DMS 273 treated with DMSO at 0.1 percent for 48 hours (cell line): ENCODE measurements at places on chromosomes 1 and 21.

DNA sequence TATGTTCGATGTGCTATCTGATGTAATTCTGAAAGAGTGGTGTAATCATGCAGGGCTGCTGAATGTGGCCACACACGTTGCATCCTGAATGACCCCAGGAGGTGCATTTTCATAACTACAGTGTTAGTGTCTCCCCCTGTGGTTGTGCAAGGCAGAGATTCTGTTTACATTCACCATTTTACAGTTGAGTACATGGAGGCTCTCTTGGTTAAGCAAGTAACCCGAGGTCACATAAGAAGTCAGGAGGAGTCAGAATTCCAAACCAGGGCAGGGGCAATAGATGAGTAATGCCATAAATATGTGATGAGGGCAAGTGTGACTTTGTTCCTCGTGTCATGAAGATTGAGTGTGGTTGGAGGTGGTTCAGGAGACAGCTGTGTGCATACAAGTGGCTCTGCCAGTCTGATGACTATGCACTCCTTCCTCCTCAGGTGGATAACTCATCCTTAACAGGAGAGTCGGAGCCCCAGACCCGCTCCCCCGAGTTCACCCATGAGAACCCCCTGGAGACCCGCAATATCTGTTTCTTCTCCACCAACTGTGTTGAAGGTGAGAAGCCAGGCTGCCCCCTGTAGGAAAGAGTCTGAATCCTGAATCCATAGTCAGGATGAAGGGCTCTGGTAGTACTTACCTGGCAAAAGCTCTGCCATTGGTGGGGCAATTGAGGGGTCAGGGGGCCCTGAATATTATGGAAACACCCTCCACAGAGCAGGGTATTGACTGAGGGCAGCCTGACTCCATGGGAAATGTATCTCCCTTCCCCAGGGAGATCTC, 9.3 kb downstream of the ATP1A2 start:
- no peak for DNase-seq

DNA sequence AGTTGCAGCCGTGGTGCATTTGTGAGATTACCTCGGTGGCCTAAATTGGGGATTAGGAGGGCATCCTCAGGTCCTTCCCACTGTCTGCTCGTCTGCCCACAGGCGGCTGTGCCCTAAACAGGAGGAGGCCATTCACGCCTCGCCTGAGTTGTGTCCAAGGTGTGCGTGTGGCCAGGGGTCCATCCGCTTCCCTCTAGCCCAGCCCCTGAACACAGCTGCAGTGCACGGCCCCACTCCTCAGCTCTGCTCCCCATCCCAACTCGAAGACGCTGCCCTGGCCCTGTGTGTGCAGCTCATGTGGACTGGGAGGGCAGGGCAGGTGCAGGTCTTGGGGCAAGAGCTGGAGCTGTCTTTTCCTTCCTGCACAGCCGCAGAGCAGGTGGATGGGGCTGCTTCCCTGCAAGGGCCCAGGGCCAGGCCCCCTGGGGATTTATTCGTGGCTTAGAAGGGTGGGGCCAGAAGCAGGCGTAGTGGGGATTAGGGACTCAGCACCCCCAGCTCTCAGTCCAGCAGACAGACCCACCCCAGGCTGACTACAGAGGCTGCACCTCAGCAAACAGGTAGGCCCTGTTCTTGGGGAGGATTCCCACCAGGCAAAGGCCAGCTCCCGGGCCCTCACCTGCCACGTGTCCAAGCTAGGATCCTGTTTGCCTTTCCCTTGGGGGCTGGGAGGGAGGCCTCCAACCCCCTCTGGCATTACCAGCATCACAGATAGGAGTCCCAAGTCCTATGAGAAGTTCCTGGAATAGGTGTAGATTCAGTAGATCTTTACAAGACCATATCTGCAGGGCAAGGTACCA, 4.3 kb downstream of the GUK1 start:
- no peak for DNase-seq

- DNase-seq, result no peak
These were observed 57.3 kb downstream of the SDCCAG8 start for GRCh38 chr1:243312952-243313634.

DNA sequence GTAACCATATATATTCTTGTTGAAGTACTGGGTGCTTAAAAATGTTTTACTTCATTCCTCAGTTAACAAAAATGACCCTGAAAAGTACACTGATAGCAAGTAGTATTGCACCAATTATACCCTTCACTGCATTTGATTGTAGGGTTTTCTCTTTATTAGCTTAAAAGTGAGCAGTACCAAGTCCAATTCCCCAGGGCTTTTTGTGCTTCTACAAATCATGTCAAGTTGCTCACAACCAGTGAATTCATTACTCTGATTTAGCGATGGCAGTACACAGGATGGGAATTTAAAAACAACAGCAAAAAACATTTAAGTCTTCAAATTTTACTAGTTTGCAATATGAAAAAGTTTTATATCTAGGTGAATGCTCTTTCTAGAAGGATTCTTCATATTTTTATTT, 436.4 kb downstream of the PTBP2 start:
- no peak for DNase-seq

DNA sequence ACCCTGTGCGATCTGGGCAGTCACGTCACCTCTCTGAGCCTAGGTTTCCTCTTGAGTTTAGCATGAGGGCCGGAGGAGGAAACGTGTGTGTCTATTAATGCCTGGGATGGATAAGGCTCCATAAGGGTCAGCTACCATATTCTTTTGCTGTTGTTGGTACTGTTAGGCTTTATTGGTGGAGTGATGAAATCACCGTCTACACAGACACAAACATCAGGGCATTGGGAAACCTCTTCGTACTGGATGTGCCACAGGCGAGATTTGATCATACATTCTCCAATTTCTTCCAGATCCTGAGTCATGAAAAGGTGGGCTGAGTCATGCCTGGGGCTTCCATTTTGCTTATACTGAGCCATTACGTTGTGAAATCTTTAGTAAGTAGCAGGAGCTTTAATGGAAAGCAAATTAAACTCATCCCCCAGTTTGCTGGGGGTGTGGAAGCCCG, 24.9 kb upstream of the GRHL3 start:
- DNase-seq, result no peak

GRCh38 chr1:14039582-14040430, 339.8 kb downstream of the PRDM2 start:
- DNase-seq, result no peak

GRCh38 chr1:214417545-214418210, 133.7 kb downstream of the PTPN14 start:
- DNase-seq, result no peak

DNA sequence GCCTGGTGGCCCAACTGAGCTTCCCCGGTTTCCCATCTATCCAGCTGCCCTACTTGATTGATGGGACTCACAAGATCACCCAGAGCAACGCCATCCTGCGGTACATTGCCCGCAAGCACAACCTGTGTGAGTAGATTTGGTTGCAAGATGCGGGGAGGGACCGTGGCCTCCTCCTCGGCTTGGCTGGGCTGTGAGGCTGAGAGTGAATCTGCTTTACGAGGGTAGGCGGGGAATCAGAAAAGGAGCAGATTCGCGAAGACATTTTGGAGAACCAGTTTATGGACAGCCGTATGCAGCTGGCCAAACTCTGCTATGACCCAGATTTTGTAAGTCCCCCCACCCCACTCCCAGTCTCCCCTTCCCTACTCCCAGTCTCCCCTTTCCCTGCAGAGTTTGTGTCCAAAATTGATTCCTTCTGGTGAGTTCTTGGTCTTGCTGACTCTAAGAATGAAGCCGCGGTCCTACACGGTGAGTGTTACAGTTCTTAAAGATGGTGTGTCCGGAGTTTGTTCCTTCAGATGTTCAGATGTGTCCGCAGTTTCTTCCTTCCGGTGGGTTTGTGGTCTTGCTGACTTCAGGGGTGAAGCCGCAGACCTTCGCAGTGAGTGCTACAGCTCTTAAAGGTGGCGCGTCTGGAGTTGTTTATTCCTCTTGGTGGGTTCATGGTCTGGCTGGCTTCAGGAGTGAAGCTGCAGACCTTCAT, 1.5 kb downstream of the GSTM2 start:
- no peak for DNase-seq

DNA sequence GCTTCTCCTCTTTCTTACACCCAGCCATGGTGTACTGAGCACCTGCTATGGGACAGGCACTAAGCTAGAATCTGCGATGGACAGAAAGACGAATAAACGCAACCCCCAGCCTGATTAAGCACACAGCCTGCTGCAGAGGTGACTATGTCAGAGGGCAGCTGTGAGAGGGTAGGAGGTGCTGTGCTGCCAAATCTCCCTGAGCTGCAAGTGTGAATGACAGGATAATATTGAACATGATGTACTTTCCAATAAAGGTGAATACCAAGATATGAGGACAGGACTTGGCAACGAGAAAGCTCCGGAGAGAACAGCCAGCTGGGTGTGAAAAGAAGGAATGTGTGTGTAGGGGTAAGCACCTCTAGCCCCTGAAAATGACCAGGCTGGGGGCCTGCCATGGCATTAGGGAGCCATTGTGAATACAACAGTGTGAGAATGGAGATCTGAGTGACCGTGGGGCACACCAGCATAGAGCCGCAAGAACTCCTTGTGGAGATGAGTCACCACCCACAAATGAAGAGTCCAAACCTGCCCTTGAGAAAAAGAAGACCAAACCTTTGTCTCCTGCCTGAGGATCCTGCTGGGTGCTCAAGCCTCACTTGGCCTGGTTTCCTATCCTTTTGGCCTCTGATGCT, 83.0 kb upstream of the ATF3 start:
- no peak for DNase-seq

- no peak for DNase-seq
These were observed 4.3 kb upstream of the CSF1 start for GRCh38 chr1:109906160-109906838.

DNA sequence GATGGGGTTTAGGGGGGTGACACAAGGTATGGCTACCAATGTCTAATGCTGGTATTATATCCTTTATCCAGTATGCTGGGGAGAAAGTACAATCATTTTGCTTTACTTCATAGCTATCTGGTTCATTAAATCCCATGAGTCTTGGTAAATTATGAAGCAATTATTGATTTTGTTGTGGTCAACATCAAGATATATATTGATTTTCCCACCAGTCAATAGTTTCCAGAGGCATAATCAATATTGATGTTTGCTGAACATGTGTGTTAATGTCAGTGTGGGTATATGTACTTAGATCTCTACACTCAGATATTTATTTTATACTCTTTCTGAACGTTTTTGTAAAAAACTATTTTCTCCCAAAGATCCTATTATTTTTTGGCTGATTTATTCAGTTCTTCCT, 155.5 kb downstream of the BACH1 start:
- no peak for DNase-seq

DNA sequence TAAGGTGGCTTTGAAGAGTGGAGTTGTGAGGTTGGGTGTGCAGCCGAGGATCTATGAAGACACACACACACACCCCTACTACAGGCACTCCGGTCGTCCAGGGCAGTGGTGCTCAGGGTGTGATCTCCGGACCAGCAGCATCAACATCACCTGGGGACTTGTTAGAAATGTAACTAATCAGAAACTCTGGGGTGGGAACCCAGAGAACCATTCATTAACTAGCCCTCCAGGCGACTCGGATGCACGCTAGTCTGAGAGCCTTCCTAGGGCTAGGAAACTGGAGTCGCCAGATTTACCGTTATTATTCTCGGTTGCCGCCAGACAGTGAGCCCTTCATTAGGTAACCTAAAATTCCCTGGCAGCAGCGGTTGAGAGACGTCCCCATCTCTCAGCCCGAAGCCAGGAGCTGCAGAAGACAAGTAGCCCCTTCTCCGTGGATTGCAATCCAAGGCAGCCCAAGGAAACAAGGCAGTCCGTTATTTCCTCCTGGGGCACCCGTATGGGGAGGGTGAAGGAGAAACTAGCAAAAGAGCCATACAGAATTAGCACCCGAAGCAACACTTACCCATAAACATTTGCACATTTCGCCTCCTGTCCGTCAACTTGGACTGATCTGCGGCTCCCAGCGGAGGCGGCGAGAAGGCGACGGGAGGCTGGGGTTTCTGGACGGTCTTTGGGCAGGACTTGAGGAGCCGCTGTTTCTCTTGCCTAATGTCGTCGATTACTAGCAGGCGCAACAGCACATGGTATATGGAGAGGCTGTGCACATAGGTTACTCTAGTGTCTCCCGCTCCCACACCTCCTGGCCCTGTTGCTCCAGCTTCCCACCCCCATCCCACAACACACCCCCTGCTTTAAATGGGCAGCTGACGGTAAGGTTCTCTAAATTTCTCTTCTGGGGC, 2.9 kb upstream of the CCN1 start:
- no peak for DNase-seq

DNA sequence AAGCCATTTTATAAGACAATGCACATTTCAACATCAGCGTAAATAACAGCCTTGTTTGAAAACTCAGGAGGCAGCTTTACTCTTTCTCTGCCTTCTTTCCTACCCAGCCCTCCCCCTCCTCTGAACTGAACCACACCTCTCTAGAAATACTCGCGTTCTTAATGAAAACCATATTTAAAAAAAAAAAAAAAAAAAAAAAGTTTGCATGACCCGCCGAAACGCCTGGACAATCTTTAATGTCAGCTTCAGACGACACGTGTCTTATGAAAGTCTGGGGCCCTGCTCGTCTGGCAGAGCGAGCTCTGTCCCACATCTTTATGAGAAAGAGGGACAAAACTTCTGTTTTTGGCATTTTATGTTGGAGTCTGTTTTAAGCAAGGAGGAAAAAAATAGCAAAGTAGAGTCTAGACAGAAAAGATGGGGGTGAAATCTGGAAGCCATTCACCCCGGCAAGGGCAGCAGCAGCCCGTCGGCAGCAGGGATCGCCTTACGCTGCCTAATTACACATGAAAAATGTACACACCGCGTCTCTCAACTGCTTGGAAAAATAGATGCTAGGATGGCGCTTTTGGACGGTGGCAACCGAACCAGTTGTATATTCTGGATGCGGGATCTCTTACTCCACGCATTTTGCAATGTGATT, 130.4 kb upstream of the ETS2 start:
- DNase-seq, result no peak

DNA sequence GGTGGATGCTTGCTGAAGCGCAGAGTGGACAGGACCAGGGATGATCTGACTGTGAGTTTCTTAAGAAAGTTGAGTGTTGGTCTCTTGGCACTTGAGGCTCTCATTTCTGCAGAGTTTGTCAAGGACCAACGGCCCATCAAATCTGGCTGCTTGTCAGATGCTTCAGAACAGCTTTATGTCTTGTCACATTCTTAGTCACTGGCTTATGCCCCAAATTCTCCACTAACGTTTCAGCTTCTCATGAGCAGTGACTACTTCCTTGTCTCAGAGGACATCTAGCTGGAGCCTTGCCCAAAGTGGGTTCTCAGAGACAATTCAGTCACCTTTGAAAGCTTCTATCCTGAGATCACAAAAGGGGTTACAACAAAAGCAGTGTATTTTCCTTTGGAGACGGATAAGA, 92.3 kb downstream of the ST6GALNAC5 start:
- DNase-seq, result no peak

DNA sequence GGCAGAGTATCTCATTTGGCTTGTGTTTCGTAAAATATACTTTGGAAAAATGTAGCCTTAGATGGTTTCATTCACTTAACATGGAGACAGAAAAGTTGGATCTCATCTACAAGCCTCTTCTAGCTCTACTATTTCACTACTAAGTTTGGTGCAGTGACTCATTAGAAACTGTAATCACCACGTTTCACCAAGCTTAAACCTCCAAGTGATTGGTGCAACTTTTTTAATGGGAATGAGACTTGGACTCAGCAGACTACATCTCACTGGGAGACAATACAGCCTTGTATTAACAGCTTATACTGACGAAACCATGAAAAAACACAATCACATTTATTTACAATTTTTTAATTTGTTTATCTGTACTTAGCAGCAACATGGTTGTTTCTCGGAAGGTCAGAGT, 29.9 kb upstream of the NRIP1 start:
- no peak for DNase-seq

GRCh38 chr1:167066333-167067122, 23.6 kb downstream of the GPA33 start:
- peak; percentile 33 for DNase-seq
